Esophagus muscularis mucosa (tissue), 4 donors: ENCODE measurements at places on chromosomes 7 and 10.

DNA sequence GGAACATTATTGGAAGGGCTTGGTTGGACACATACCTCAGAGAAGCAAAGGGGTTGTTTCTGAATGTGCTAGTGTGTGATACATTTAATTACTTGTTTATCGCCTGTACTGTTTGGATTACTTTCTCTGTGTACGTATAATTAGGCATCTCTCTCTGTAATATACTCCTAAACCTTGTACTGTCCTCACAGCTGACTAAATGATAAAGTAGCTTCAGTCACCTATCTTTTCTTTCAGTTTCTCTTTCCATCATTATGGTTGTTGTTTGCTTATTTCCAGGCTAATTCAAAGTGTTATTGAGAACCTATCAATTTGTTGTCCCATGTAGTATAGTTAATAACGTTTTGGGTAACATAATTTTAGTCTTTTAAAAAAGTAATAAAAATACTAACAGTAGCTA, 34.0 kb downstream of the MXI1 start:
- no peak for DNase-seq

DNA sequence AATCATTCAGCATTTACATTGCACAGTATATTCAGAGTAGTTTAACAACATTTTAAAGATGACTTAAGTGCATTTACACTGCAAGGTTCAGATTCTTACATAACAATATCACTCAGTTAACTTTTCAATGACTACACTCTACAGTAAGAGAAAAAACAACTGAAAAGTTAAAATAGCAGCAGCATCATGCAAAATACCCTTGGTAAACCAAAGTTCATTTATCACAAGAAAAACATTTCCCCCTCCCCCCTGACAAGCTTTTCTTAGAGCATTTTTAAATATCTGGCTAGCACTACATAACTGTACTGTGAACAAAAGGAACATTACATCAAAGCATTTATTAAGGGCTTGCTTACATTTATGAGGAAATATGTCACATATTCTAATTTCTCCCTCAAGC, 179.5 kb upstream of the HGF start:
- no peak for DNase-seq

DNA sequence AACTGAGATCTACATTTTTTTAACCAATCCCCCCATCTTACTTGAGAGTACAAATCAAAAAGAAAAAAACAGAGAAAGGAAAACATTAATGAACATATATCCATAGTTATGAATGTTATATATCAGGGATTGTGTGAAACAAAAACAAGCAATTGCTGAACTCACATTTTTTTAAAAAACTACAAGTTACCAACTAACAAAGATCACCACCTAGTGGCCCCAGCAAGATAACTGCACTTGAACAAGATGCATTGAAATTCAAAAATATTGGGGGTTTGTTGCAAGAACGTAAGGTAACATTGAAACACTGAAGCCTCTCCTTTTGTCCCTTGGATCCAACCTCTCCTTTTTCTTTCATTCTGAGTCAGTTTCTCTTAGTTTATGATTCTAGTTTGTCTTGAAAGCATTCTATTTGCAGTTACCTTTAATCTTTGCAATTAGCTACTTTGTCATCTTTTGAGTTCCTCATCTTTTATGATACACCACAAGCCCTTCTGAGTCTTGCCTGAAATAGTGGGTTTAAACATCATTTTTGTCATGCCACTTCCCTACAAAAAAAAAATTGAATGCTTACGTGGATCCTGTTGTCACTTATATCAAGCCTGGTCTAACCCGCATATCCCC, 87.3 kb upstream of the TES start:
- DNase-seq, result no peak

DNA sequence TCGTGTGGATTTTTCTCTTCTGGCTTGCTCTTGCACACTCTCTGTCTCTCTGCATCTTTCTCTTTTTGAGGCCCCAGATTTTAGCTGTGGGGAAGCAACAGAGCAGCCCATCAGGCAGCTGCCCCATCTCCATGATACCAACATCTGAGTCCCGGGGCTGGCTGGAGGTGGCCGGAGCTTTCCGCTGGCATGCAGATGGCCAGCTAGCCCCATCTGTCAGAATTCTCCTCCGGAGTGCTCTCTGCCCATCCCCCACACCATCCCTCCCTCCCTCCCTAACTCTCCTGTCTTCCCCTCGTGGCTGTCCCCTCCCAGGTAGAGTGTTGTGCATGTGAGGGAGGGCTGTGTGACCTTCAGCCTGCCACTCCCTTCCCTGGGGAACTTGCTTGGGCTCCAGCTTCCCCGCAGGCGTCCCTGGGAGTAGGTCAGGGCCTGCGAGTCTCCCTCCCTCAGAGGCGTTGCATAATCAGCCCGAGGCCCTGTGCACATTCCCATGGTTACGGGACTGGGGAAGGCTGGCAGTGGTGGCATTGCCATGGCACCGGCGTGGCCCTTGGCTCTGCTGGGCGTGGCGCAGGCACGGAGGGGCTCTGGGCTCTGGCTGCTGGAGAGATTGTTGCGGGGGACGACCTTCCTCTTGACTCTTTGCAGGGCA, 24.7 kb downstream of the GHRHR start:
- DNase-seq, result no peak

- no peak for DNase-seq
Measured at GRCh38 chr10:45450866-45451265, 76.8 kb downstream of the ALOX5 start.
